ENCODE measurements at places on chromosomes 7 and 10.

DNA sequence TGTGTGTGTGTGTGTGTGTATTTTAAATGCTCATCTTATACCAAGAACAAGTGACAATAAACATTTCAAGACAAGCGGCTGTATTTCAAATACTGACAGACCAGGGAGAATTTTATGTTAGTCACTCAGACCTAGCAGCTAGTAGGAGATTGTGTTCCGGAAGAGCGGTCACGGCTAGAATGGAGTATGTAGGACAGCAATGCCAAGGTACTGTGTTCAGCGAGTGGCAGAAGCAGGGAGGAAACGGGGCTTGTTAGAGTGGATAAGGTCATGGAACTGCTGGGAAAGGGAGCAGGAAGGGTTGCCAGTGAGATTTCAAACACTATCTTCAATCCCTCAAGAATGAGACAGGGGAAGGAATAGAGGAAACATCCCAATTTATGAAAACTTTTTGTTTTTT is 260.5 kb upstream of the PITRM1 start:
- DNase-seq: no peak

DNA sequence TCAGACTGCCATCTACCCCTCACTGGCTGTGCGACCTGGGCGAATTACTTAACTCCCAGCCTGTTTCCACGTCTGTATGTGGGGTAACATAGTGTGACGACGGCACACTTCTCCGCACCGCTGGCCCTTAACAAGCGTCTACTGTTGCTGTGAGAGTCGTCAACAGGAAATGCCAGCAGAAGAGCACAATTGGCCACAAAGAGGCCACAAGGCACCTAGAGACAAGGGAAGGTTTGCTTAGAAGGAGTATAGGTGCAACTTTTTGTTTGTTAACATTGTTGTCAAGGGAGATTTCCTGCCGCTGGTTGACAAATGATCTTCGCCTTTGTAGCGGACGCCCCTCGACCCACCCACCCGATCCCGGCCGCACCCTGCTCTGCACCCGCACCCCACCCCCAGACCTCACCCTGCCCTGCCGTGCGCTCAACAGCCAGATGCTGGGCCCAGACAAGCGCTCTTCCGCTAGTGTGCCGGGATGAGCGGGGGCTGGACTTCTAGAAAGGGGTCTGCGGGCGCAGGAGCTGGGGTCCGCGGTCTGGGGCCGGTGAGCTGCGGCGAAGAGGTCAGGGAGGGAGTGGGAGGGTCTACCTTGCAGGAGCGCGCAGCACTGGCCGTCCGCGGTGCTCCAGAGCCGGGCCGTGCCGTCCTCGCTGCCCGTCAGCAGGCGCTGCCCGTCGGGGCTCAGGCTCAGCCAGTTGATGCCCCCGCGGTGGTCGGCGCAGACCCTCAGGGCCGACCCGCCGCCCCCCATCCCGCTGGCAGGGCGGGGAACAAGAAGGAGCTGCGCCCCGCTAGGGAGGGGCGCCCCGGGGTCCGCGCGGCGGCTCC is 785 bp downstream of the WDR86 start:
- DNase-seq: no peak

GRCh38 chr10:103824281-103824680 is 31.1 kb downstream of the SH3PXD2A start:
- DNase-seq: no peak

- DNase-seq: peak; percentile 26
Measured at GRCh38 chr10:29634105-29634504, 666 bp downstream of the SVIL start.

- no peak for DNase-seq
Measured at GRCh38 chr7:1706721-1707613, 36.9 kb downstream of the ELFN1 start.

DNA sequence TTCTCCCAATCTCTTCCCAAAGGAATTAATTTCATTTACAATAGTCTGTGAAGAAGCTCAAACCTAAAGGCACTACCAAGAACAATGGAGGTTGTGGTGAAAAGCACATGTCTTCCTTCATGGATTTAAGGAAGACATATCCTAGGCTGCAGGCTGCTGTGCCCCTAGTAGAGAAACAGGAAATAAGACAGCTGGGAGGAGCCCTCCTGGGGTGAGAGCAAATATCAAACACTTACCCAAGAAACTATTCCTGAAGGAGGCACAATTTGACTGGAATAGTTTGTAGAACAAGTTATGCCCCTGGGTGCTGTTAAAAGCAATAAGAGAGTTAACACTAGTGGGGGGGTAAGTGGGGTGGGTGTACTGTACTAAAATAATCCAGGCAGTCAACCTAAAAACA is 30.1 kb downstream of the PDZD8 start:
- DNase-seq: no peak

- no peak for DNase-seq
Measured at GRCh38 chr10:69372126-69372980, 44.4 kb downstream of the TACR2 start.

GRCh38 chr7:96827701-96828100 is 118.1 kb upstream of the SEM1 start:
- DNase-seq: no peak

GRCh38 chr7:4479367-4480039 is 202.6 kb upstream of the FOXK1 start:
- DNase-seq: peak; percentile 36

- DNase-seq: no peak
Measured at GRCh38 chr10:293636-294035, 158.4 kb downstream of the ZMYND11 start.

DNA sequence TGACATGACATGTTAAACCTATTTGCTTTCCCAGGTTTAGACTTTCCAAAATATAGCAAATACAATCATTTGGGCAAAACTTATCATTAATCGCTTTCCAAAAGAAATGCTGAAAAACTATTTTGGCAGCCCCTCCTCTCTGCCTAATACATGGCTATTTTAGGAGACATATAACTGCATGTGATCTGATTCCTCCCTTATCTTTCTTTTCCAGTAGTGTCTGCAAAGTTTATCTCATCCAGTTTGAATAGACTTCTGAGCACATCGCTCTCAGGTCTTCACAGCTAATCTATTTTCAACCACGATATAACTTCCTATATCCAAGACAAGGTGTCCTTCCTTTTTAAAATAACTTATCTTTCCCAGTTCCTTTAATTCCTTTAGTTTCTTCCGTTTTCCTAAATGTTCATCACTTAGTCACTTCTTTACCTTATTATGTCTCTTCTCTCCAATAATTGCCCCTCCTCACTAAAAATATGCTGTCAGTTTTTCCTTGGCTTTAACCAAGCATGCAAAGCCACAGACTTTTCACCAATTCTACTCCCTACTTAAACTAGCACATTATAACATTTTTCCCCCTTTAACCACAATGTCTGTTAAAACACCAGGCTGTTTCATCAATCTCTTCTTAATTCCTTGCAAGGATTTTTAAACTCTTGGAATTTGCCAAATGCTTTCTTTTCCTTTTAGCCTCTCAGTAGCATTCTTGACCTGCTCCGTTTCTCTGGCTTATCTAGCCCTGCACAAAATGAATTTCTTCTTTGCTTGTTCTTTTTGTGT is 24.4 kb downstream of the GNG11 start:
- no peak for DNase-seq

- DNase-seq: no peak
Measured at GRCh38 chr7:149495785-149496641, 1.6 kb downstream of the ZNF746 start.

DNA sequence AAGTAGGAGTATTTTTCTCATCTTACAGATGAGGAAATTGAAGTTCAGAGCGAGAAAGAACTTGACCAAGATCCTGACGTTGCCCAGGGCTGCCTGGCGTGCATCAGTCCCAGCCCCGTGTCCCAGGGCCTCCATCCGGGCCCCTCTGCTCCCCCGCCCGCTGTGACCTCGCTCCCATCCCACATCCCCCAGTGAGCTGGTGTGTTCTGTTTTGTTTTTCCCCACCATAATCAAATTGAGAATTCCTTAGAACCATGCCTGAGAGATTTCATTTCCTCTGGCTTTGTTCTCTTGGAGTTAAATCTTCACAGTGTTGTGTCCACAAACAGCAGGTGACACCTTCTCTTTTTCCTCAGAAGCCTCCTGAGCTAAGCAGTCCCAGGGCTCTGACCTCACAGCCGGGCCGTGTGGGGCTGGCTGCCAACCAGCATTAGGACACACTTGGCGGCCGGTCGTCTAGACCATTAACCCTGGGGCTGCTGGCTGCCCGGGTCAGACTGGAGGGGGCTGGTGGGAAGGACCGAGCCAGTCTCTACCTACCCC is 44.3 kb downstream of the PFKP start:
- no peak for DNase-seq
